ENCODE measurements at places on chromosomes 16 and 17.

GRCh38 chr16:78001451-78002025 lies 20.8 kb upstream of the CLEC3A start:
- DNase-seq = no peak

- no peak for DNase-seq
Measured at GRCh38 chr17:31738488-31738887, 120.6 kb downstream of the COPRS start.

- DNase-seq = no peak
Measured at GRCh38 chr16:638034-638543, 2.0 kb upstream of the METTL26 start.

DNA sequence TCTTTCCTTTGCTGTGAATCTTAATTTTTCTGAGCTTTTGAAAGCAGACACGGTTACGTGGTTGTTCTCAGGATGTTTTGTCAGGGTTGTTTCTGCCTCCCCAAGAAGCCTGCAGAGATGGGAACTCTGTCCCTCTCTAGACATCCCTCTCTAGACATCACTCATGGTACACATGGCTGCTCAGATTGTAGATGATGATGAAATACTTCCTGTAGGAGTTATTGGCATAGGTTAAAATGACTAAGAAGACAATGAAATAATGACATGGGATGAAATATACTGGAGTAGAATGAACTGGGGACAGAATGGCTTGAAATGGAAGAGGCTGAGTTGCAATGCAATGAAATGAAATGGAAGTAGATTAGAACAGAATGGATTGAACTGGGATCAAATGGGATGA lies 253.4 kb downstream of the SHISA9 start:
- DNase-seq = no peak

DNA sequence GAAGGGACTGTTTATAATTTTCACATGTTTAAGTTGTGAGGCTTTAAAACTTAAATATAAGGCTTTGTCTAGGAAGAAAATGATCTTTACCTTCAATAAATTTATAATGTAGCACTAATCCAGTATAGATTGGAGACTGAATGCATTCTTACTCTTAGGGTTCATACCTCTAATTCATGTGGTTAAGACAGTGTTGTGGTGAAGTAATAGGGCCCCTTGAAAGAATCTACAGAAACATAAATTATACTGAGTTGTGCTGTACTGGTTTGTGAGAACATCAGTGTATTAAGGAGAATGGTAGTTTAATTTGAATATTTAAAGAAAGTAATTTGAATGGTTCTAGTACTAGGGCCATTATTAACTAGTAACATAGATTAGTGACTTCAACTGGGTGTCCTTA lies 13.7 kb downstream of the HAPSTR1 start:
- no peak for DNase-seq

- DNase-seq = no peak
Measured at GRCh38 chr17:65196617-65197016, 59.4 kb downstream of the RGS9 start.

GRCh38 chr17:69363488-69364210 lies 36.7 kb upstream of the ABCA5 start:
- no peak for DNase-seq

GRCh38 chr17:77696151-77696720 lies 262.3 kb upstream of the TNRC6C start:
- DNase-seq = no peak

DNA sequence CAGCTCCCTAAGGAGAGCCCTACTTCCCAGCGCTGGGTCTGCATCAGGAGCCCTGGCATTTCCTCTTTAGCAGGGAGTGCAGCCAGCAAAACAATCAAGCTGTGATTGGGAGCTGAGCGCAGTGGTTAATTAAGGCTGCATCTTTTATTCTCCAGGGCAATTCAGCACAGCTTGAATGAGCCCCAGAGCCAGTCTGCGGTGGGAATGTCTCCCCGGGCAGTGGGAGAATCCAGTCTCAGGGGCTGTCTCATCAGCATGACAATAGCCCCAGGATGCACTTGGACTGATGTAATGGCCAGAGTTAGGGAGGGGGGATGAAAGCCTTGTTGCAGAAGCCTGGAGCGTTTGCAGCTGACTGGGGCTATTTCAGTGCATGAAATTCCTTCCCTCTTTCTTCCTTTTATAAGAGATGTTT lies 292.6 kb upstream of the SOX9 start:
- DNase-seq = no peak

DNA sequence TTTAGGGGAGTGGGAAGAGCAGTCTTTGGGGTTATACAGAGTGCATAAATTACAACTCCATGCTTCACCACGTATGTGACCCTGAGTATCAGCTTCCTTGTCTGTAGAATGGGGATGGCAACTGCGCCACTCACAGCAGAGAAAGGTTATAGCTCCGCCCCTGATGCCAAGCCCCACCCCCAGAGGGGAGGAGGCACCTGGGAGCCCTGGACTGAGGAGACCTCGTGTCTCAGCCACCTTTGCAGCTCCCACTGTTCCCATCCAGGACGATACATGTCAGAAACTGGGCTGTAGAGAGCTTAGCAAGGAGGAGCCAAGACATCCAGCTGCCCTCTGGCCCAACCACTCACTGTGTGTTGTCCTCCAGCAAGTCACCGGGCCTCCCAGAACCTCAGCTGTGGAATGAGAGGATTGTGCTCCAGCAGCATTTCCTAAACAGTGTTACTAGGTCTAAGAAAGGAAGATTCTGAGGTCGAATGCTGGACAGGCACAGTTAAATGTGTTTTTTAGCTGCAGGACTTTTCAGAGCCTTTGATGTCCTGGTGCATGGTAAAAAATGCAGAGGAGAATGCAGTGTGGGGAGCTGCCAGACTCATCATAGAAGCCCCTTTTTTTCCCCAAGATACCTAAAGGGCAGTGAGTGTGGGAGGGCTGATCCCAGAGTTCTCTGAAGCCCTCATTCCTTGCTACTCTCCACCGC lies 49.4 kb downstream of the BEAN1 start:
- DNase-seq = peak; percentile 43

- DNase-seq = no peak
Measured at GRCh38 chr16:8899709-8900317, 17.7 kb downstream of the LITAFD start.

GRCh38 chr16:2084895-2085625 lies 37.3 kb downstream of the TSC2 start:
- no peak for DNase-seq

DNA sequence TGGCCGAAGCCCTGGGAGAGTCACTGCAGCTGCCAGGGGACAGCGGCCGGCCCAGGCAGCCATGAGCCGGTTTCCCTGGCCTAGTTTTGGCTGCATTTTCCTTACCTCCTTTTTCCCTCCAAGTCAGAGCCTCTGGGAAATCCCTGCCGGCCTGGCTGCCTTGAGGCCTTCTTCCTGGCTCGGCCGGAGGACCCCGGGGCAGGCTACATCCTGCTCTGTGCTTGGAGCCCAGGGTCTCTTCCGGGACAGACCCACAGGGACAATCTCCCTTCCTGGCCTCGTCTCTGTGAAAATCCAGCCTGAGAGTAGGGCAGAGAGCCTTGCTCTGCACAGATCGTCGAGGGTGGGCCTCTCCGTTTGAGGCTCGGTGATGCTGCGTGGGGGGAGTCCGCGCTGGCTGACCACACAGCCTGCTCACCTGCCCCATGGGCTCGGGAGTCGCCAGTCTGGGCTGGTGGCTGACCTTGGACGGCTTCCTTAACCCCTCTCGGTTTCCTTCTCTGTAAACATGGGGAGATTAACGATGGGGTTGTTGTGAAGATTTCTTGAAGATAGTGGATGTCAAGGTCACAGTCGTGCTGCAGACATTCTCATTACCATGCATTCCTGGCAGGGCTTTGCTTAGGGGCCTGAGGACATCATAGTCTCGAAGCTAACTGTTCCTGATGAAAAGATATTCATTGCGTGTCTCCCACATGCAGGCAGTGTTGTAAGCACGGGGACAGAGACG lies 34.8 kb upstream of the CIBAR2 start:
- DNase-seq = no peak

GRCh38 chr17:60630352-60630751 lies 30.4 kb downstream of the PPM1D start:
- DNase-seq = no peak

DNA sequence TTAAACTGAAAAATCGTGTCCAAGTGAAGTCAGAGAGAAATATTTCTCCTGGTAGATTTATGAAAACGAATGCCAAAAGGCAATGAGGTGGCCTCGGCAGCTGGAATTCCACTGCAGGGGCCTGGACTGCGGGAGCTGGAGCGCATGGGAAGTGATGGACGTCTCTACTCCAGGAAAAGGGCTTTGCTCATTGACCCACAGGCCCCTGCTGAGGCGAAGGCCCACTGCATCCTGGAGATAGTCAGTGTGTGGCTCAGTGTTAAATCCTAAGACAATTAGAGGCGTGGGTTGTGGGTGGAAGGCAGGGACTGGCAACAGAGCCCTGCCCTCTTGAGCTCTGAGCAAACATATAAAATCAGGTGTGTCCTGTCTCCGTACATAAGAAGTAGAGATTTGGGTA lies 191.4 kb downstream of the SLC39A11 start:
- no peak for DNase-seq

DNA sequence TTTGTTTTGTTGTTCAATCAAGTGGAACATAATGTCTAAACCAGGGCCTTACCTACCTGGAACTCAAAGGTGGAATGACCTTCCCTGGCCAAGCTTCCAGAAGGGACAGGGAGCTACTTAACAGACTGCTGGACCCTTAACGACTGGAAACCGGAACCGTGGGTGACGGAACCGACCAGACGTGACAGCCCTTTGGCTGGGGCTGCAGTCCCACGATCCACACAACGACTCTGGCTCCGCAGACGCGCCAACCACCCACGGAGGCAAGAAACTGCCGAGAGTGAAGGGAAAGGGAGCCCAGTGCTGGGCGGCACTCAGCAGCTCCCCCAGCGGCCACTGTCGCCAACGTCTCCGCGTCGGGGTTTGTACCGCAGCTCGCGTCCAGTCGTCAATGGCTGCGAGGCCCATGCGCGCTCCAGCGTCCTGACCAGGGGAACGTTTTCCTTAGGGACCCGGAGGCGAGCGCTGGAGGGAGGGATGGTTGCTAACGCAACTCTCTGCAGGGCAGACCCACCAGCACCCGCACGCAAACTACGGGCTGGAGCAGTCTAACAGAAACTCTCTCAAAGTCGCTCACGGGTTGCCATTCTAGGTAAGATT lies 5.5 kb upstream of the KIF22 start:
- DNase-seq = peak; percentile 71

- DNase-seq = no peak
Measured at GRCh38 chr16:58127033-58127556, 2.1 kb downstream of the CFAP20 start.

DNA sequence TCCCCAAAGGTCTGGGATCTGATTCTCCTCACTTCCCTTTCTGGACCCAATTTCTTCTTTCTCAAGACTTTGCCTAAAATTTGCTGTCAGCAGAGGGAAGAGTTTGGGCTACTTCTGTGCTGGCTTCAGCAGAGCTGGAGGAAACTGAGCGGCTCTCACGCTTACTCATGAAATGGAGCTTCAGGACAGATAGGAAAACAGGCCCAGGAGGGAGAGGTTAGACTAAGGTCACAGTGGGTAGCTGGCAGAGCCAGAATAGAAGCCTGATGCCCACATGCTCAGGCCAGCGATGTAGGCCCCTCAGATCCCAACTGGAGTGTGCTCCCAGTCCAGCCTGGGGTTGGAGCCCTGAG lies 593 bp downstream of the SLC38A7 start:
- no peak for DNase-seq

DNA sequence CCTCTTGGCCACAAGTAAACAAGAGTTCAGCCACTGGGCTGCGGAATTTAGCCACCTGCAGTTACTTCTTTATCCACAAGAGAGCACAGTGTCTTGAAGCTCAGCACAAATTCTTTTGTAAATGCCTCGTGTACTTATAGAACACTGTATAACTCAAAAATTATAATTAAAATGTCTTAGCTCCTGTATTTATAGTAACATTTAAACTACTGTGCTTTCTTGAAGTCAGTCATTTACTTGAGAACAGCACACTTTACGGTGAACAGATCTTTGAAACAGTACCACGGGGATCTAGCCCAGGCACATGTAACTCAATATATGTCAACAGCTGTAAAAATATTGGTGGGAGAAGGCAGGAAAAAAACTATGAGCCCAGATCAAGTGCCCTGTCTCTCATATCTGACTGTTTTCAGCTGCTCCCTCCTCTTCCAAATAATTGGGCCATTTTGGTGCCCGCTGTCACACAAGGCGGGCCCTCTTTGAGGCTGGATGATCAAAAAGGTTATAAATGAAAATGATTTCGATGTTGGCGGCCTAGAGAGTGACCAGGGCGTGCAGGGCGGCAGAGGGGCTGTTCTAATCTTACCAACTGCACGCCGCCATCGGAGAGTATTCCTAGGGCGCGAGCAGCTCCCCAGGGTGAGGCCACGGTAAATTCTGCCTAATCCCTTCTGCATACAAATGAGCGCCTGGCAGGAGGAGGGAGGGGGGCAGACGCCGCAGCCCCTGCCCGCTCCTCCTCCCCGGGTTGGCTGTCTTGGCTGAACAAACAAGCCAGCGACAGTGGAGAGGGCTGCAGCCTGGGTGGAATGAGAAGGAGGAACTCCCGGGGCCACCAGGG lies 183.2 kb downstream of the C16orf78 start:
- no peak for DNase-seq

GRCh38 chr17:632560-632959 lies 82.1 kb downstream of the VPS53 start:
- no peak for DNase-seq

- DNase-seq = no peak
Measured at GRCh38 chr17:42555122-42555622, 2.4 kb downstream of the HSD17B1 start.

GRCh38 chr16:6081320-6081976 lies 983.9 kb upstream of the EEF2KMT start:
- no peak for DNase-seq

- DNase-seq = no peak
Measured at GRCh38 chr17:9240659-9241370, 219.5 kb downstream of the NTN1 start.

DNA sequence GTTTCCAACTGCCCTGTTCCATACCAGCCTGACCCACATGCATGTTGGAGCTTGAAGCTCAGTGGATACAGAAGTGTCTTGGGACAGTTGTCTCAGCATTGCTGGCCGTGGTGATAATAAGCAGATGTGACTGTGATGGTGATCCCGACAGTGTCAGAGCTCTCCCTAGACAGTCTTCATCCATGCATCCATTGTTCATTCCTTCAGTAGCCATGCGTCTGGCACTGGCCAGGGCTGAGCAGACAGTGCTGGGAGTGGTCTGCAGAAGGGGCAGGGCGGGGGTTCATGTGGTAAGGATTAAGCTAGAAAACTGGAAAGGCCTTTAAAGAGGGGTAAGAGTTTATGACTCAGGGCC lies 68.1 kb downstream of the GNAO1 start:
- DNase-seq = no peak

- DNase-seq = no peak
Measured at GRCh38 chr16:66385415-66385814, 18.9 kb downstream of the CDH5 start.

DNA sequence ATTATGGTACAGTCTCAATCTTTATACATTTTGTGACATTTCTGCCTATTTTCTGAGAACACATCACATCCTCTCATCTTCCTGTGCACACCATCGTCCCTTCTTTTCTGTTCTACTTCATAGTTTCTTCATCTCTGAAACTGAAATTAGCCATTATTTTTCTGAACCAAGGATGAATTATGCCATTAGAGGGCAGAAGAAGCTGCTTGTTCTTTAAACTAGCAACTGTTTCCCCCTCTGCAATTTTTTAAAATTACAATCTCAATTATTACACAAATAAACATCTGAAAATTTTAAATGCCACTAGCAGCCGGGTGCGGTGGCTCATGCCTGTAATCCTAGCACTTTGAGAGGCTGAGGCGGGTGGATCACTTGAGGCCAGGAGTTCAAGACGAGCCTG lies 41.3 kb downstream of the RBBP6 start:
- no peak for DNase-seq

GRCh38 chr16:56833243-56833970 lies 31.6 kb upstream of the SLC12A3 start:
- DNase-seq = no peak

- DNase-seq = no peak
Measured at GRCh38 chr16:73275024-73275423, 227.1 kb upstream of the ZFHX3 start.

All from activated CD4-positive, alpha-beta T cell treated with anti-CD3 and anti-CD28 coated beads, Interleukin-2, amount 50 U/mL, for 4 hours (primary cell).